ENCODE measurements at places on chromosomes 1 and 21.

DNA sequence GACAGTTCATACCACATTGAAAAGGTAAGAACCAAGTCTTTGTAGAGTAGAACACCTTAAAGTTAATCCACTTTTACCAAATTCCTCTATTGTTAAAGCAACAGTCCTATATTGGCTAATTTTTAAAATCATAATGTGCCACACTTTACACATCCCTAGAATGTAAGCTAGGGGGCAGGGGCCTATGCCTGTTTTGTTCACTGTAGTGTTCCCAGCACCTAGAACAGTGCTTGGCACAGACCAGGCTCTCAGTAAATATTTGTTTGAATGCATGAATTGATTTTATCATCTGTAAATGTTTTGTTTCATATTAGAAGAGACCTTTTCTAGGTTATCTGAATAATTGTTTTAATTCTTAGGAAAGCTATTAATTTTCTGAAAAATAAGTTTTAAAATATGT lies 9.1 kb downstream of the SMAP2 start:
- DNase-seq = no peak

- no peak for DNase-seq
Observed at GRCh38 chr1:36881068-36881405, 153.3 kb downstream of the GRIK3 start.

GRCh38 chr1:204692841-204693356 lies 7.4 kb upstream of the LRRN2 start:
- no peak for DNase-seq

DNA sequence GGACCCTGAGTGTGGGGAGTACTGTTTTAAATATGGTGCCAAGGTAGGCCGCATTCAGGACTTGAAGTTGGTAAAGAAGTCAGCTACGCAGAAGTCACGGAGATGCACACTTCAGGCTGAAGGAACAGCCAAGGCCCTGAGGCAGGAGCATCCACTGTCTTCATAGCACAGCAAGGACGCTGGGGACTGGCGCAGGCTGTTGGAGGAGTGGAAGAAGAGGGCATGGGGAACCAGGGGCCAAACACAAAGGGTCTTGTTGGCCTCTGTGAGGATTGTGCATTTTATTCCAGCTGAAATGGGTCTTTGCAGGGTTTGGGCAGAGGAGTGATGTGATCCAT lies 16.6 kb downstream of the DNAJC16 start:
- no peak for DNase-seq

DNA sequence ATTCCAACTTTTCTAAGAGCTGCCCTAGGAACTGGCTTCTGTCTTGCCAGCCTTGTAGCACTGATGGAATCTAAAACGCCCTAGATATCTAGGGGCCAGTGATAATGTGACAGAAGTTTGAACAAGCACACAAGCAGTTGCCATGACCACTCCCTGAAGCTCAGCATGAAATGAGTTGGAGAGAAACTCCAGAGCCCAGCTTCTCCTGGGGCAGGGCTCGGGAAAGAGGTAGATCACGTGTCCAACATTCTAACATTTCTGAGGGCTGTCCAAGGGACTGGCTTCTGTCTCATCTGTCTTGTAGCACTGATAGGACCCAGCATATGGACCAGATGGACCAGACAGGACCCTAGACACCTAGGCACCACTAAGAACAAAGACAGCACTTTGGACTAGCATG lies 37.9 kb downstream of the OMA1 start:
- no peak for DNase-seq

GRCh38 chr1:44270686-44271628 lies 57.7 kb downstream of the DMAP1 start:
- DNase-seq = no peak

- no peak for DNase-seq
Observed at GRCh38 chr1:94929351-94930217, 2.7 kb upstream of the CNN3 start.

GRCh38 chr1:153577138-153577537 lies 11.5 kb upstream of the S100A2 start:
- no peak for DNase-seq

DNA sequence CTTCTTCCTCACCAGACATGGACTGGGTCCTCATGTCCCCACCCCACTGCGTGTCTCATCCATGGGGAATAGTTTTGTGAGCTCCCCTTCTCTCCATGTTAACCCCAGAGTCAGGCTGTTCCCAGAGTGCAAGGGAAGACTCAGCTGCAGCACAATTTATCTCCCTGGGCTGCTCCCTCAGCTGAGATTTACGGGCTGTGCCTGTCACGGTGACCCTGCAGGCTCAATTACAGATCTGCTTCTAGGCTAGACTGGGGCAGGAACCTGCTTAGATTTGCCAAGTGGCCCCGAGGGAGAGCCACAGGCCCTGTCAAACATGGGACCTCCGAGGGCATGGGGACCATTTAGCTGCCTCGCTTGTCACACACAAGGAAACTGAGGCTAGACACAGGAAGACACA lies 37.8 kb downstream of the CDCP2 start:
- no peak for DNase-seq
